ENCODE measurements at places on chromosomes 16 and 17. TPM values are rescaled to one million over a fixed set of nuclear protein-coding genes. Genes with fewer than 3 reads are reported as not detected.

- peak; percentile 65 for DNase-seq
These were observed 8.0 kb downstream of the TCF25 start for GRCh38 chr16:89881368-89881730.

DNA sequence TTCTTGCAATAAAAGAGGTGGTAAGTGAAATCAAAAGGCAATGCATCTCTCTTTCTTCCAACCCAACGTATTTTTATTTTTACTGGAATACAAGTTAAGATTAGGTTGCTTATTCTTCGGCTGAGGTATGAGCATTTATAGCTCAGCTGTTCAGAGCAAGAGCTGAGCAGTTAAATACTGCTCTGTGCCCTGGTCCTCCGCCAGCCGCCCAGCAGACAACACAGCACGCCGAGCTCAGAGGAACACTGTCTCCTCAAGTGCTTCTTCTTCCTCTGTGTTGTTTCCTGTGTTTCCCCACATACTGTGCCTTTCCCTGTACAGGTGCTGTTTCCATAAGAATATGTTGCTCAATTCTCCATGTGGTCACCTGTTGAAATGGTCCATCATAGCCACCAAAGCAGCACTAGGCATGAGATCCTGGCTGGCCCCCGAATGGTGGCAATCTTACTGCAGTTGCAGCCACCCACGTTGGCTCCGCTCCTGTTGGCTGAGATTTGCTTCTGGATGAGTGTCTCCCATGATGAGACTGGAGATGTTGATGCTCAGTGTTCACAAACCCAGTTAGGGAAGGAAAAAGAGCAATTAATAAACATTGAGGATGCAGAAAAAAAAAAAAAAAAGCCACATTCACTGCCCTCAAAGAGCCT is 515.3 kb downstream of the GRIN2A start:
- DNase-seq = no peak

DNA sequence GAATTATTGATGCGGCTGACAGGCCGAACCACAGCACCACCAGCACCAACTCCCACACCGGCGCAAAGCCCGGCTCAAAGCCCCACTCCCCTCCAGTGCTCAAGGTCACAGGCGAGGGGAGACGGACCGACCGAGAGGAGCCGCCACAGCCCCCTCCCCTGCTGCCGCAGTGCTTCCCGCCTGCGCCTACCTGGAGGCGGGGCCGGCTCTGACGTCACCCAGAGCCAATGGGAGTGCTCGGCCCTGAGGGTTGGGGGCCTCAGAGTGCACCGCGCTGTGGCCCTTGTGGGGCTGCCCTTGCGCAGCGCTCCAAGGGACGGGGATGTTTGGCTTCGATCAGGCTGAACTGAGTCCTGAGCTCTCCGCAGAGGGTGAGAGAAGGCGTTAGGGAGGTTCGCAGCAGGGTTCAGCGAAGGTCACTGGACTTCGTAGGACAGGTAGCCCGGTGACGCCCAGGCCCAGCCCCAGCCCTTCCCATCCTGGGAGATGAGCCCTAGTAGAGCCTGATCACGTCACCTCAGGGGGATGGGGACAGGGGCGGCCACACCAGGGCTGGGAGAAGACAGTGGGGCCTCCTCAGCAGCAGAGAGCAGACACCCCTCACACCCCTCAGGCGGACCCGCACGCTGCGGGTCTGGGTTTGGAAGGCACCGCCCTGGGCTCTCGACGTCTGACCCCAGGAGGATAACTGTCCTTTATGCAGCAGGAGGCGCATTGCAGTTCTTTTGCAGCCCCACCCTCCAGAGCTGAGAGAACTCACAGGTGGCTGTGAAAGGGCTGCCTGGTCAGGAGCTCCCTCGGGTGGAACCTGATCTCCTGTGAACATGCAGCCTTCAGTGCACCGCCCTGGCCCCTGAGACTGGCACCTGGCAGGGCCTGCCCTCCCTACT is 1.5 kb downstream of the NDRG4 start:
- peak; percentile 33 for DNase-seq

DNA sequence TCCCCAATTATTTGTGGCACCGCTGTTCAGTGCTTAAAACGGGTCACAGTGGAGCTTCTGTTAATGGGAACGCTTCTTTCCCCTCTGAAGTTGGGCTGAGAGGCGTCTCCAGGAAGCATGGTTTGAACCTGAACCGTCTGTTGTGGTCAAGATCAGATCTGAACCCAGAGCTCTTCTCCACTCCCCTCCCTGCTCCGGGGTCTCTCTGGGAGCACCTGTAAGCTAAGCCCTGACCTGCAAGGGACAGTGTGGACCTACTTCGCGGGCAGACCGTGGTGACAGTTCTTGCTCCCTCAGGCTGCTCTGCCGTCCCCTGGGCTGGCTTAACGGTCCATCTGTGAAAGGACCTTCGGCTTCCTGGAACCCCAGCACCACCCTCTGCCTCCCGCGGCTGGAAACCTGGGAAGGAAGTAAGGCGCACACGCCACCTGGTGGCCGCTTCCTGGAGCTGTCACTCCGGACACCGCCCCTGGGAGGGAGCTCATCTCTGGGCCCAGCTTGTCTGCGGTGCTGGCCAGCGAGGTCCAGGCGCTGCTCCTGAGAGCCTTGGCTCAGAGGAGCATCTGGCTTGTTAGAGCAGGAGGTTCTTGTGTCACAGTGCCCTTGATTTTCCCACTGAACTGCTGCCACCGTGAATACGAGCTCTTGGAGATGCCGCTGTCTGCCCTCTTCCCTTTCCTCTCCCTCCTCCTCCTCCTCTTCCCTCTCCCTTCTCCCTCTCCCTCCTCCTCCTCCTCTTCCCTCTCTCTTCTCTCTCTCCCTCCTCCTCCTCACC is 518.5 kb upstream of the EEF2KMT start:
- peak; percentile 54 for DNase-seq

DNA sequence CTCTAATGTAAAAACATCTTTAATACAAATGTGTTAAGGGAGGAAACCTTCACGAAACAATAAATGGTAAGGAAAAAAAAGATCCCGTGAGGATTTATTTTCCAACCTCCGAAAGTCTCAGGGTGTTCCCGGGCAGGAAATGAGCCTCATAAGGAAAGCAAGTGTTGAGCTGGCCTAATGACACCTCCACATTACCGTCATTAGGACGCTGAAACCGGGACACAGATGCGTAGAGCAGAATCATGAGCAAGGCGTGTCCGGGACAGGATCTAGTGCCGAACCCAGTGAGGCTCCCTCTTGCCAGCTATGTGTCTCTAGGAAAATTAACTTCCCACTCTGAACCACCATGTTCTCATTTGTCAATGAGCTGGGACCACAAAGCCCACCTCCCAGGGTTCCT is 22.7 kb upstream of the CYTH1 start:
- DNase-seq = no peak

GRCh38 chr16:65967376-65967775 is 399.1 kb upstream of the CDH5 start:
- DNase-seq = no peak

OTOP2 gene
- total RNA-seq = not detected

GRCh38 chr16:88424587-88425235 is 28.4 kb upstream of the ZFPM1 start:
- no peak for DNase-seq

ADAM11 gene
- total RNA-seq = 0.22 TPM

GRCh38 chr17:75138519-75138918 is 7.0 kb upstream of the NT5C start:
- DNase-seq = no peak

GRCh38 chr16:67284699-67285646 is 5.6 kb downstream of the PLEKHG4 start:
- DNase-seq = peak; percentile 88

GRCh38 chr16:1707193-1707790 is 1.3 kb downstream of the MAPK8IP3 start:
- DNase-seq = peak; percentile 13
